NCI-H748 treated with DMSO at 0.1 percent for 48 hours (cell line): ENCODE measurements at places on chromosomes 1 and 21.
A peak's percentile ranks its signal among the peaks of the same experiment; 100 is the strongest.

DNA sequence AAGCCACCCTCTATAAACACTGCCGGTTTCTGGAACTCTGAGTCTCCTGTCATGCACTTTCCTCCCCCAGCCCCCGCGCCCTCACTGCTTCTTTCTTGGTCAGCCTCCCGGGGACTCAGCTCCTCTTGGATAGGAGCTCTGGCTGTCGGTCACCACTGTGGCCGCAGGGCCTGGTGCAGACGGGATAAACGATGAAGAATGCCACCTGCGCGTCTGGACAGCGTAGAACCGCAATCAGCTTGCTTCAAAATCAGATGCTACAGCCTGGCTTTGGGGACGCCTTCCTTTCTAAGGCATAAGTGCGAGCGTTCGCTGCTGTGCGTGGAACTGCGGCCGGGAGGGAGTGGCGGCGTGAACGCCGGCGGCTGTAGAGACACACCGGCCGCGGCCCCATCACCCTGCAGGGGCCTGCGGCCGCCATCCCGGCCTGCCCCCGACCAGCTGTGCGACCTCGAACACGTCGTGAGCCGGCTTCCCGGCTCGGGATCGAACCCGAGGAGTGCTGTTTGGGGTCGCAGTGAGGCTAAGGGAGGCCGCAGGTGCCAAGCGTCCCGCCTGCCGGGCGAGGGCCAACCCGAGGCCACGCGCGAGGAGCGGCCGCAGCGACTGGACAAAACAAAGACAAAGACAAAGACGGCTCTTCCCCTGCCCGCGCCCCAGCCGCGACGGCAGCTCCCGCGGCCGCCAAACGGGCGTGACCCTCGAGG, 688 bp downstream of the PTTG1IP start:
- DNase-seq, result no peak

DNA sequence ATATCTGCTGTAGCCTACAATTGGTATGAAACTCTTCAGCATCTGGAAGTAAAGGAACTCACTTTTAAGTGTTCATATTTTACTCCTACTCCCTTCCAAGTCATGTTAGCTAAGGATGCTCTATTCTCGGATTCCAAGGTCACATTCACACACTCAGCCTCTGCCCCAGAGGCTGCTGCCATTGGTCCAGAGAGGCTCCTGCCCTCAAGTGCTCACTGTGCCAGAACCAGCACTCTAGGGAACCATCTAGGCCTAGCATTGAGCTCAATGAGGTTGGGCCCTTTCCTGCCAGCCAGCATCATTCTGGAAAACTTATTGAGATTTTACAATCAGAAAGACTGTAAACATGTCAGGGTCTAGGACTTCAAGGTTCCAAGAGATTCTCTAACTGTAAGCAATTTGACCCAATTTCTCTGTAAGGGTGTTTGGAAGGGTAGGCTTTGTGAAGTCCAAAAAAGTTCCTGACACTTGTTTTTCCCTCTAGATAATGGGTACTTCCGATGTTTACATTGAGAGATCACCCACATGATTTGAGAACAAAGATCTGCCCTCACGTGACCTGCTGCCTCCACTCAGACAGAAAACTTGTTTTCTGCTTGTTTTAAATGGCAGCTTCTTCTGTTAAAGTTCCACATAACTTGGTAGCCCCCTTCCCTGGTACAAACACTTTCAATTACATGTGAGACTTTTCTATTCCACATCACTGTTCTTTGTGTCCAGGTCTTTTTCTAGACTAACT, 94.9 kb downstream of the MAB21L3 start:
- DNase-seq, result no peak

GRCh38 chr1:5969168-5969567, 23.1 kb downstream of the NPHP4 start:
- DNase-seq, result no peak

GRCh38 chr1:44086692-44087474, 31.7 kb upstream of the KLF17 start:
- DNase-seq, result peak; percentile 98

DNA sequence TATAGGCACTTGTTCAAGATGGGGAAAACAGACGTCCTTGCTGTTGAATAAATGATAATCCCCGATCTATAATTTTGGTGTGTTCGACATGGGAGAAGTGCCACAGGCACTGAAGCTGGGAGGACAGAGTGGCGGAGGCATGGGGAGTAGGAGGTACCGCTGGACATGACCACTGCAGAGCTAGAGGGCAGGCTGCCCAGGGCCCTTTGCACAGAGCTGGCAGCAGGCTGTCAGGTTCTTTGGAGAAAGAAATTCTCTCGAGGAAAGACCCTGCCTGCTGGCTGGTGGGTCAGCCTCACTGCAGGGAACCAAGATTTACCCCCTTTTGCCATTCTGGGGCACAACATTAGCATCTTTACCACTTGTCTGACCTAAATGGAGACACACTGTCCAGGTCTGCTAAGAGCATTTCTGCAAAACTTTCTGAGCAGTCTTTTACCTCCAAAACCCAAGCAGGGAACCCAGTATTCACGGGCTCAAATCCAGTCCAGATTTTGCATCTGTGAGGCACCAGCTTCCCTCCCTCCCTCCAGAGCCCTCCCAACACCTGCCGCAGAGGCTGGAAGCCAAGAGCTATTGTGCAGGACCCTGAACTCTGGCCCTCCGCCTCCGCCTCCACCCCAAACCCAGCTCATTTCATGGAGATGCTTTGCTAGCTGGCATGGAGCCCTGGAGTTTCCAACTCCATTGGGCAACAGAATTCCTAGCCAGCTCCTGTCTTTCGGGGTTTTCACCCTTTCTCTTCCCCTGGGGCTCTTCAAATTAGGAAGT, 142.3 kb downstream of the PLXNA2 start:
- no peak for DNase-seq

- DNase-seq, result no peak
Measured at GRCh38 chr1:27203946-27204345, 30.5 kb upstream of the WDTC1 start.

GRCh38 chr1:2288311-2288710, 60.2 kb downstream of the SKI start:
- no peak for DNase-seq

- no peak for DNase-seq
Measured at GRCh38 chr1:41955461-41956159, 36.9 kb upstream of the HIVEP3 start.

- peak; percentile 94 for DNase-seq
Measured at GRCh38 chr21:38688068-38688467, 117.7 kb upstream of the ETS2 start.

- DNase-seq, result no peak
Measured at GRCh38 chr1:109243860-109244552, 5.3 kb upstream of the CELSR2 start.

- DNase-seq, result no peak
Measured at GRCh38 chr1:21383785-21384401, 56.0 kb upstream of the NBPF3 start.

- no peak for DNase-seq
Measured at GRCh38 chr1:56202796-56203492, 376.4 kb downstream of the PLPP3 start.

DNA sequence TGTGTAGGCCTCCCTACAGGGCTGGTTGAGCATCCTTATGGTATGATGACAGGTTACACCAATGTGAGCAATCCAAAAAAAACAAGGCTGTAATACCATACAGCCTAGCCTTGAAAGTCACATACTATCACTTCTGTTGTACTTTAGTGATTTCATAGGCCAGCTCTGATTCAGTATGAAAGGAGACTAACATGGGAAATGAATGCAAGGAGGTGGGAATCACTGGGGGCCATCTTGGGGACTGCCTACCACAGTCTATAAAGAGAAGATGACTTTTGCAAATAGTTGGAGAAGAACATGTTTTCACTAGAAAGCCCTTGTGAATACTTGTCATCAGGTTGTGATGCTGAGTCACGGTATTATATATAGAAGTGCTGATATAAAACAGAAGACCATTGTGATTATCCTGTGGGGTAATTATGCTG, 270.7 kb downstream of the S1PR1 start:
- DNase-seq, result no peak

DNA sequence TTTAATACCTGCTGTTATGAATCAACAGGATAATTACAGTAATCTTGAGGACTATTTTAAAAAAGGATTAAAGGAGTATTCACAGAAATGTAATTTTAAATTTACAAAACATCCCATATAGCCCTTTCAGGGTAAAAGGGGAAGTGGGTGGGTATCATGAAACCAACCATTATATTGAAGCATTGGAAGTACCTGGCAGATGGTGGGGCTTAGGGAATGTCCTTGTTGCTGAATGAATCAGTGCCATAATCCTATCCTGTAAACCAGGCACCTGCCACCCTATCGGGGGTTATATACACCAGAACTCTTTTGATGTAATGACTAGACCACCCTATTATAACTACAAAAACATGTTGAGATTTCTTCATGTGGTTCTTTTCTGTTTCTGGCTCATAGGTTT, 30.4 kb downstream of the CDC14A start:
- no peak for DNase-seq

DNA sequence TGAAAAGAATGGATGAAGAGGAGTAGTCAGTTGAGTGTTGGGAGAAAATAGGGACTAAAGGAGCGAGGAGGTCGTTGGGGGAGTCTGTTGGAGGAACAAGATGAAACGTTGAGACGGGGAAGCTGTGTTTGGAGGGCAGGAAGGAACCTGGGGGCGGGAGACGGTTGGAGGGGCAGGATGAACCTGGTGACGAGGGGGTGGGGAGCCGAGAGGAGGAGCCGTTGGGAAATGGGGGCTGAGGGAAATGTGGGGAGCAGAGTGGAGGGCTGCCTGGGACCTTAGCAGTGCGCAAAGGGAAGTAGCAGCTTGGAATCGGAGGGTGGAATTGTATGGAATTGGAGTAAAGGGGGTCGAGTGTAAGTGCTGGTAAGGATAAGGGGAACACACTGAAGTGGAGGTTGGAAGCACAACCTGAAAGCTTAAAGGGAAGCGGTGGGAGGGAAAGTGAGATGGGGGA, 630 bp downstream of the MTF2 start:
- DNase-seq, result peak; percentile 12
